ENCODE measurements at places on chromosomes 2 and 18.

- DNase-seq: no peak
Observed at GRCh38 chr18:42052122-42052708, 97.2 kb downstream of the PIK3C3 start.

DNA sequence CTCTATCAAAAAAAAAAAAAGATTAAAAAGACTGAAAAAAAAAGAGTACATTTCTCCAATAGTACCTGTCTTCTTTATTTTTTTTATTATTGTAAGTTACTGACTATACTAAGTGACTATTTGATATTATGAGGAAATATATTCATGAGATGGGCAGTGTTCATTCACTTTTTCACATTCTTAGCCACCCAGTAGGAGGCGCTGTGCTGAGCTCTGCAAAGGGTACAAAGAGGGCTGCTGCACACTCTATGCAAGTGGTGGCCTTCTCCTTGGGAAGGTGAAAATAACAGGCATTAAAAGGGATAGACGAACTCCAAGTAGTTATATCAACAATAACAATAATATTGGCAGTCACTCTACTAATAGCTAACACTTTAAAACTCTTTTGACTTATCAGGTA, 1034.9 kb upstream of the FANCL start:
- no peak for DNase-seq

DNA sequence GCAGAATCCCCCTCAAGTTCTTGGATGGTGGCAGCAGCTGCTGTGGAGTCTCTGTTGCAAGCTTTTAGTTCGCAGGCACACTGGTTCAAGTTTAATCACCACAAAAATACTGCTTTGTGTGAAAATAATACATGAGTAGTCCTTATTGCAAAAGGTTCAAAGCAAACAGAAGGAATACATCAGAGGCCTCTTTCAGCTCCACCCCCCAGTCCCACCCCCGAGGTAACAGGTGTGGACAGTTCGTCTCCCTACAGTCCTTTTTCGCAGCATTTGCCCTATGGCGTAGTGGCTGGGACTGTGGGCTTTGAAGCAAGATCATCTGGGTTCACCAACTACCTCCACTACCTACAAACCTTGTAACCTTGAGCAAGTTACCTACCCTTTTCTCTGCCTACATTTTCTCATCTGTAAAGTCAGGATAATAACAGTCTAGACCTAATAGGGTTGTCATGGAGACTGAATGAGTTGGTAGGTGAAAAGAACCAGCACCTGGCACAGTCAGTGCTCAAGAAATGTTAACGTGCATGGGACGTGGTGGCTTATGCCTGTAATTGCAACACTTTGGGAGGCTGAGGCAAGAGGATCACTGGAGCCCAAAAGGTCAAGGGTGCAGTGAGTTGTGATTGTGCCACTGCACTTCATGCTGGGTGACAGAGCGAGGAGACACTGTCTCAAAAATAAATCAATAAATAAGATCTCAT, 61.7 kb downstream of the TCF7L1 start:
- DNase-seq: no peak

- DNase-seq: no peak
Observed at GRCh38 chr2:197857476-197858107, 53.2 kb downstream of the PLCL1 start.

DNA sequence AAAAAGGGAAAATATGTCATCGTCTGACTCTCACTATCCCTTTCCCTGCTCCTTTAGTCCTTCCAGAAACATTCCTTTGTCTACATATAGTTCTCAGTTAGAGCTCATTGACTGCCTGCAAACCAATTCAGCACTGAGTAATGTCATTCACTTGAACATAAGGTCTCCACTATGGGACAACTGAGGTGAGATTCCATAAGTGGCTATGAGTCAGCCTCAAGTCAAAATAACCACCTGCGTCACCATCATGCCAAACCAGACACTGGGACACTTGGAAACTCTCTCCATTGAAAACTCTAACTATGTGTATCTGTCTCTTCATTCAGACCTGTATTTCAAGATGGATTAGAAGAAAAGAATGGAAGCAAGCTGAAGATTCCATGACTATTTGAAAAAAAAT, 878.0 kb upstream of the PIK3C3 start:
- no peak for DNase-seq

- DNase-seq: no peak
Observed at GRCh38 chr2:209351636-209352035, 72.2 kb upstream of the MAP2 start.
